NCI-H460 (cell line): ENCODE measurements at places on chromosomes 13 and 19. TPM values are rescaled to one million over a fixed set of nuclear protein-coding genes. Genes with fewer than 3 reads are reported as not detected.

The ZSCAN22 gene
- total RNA-seq = 2.4 and 2.5 TPM in 2 replicates

The ZNF525 gene
- 0.06 and 1.4 TPM in 2 replicates for total RNA-seq

The LILRB2 gene
- not detected in 2 replicates for total RNA-seq

GRCh38 chr19:31908496-31909225, 436.7 kb upstream of the ZNF507 start:
- DNase-seq = no peak

- no peak for DNase-seq
Measured at GRCh38 chr13:28161370-28161769, 23.0 kb downstream of the PAN3 start.

DNA sequence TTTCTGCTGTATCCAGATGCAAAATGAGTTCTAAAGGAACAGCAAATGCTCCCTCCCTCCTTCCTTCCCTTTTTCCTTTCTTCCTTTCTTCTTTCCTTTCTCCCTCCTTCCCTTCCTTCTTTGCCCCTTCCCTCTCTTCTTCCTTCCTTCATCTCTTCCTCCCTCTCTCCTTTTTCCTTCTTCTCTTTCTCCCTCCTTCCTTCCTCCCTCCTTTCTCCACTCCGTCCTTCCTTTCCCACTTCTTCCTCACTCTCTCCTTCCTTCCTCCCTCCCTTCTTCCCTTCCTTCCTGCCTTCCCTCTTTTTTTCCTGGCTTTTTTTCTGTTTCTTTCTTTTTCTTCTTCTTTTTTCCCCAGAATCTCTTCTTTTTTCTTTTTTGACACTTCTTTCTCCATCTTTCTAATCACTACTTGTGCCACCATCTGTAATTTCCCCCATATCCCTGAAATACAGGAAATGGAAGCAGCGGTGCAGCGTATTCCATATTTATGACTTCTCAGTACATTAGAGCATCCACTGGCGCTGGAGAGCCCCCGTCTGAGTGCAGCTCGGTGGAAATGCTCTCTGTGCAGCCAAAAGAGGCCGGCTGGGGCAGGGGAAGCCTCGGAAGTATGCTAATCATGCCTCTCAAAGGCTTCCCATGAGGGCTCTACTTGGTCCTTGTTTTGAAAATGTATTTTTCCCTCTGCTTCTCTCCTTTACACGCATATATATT, 275.6 kb downstream of the TSHZ3 start:
- no peak for DNase-seq

- no peak for DNase-seq
Measured at GRCh38 chr13:44273991-44274770, 99.4 kb upstream of the SERP2 start.

- DNase-seq = no peak
Measured at GRCh38 chr19:17620696-17621095, 65.2 kb downstream of the COLGALT1 start.
